ENCODE measurements at places on chromosomes 2 and 18.

DNA sequence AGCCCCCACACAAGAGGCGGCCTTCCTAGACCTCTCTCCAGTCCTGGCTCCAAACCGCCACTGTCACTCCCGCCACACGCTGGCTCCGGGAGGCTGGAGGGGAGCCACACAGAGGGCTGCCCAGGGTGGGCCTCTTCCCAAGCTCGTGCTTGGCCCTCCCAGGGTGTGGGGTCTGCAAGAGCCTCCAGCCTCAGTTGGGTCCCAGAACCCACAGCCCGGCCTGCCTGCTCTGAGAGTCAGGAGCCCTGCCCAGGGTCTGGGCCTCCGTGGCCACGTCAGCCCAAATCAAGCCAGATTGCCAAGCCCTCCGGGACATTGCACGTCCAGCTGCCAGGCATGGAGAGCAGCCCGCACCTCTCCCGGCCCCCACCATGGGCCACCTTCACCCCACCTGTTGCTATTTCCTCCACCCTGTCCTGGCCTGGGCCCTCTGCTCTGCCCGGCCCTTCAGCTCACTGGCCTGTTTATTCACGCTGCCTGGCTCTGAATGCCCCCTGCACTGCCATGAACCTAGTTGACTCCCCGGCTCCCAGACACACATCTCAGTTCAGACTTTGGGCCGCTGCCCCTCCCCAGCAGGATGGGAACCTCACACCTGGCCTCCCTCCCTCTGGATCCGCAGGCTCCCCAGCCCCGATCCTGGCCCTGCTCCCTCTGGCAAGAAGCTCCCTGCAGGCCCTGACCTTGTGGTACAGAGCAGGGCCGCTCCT lies 61.0 kb downstream of the BIN1 start:
- no peaks in the 10 kb centered on the region for H3K36me3 ChIP-seq
- no peak overlapping the region for H3K4me3 ChIP-seq
- DNase-seq: no peak
- H3K27me3 ChIP-seq: no peaks in the 10 kb centered on the region

DNA sequence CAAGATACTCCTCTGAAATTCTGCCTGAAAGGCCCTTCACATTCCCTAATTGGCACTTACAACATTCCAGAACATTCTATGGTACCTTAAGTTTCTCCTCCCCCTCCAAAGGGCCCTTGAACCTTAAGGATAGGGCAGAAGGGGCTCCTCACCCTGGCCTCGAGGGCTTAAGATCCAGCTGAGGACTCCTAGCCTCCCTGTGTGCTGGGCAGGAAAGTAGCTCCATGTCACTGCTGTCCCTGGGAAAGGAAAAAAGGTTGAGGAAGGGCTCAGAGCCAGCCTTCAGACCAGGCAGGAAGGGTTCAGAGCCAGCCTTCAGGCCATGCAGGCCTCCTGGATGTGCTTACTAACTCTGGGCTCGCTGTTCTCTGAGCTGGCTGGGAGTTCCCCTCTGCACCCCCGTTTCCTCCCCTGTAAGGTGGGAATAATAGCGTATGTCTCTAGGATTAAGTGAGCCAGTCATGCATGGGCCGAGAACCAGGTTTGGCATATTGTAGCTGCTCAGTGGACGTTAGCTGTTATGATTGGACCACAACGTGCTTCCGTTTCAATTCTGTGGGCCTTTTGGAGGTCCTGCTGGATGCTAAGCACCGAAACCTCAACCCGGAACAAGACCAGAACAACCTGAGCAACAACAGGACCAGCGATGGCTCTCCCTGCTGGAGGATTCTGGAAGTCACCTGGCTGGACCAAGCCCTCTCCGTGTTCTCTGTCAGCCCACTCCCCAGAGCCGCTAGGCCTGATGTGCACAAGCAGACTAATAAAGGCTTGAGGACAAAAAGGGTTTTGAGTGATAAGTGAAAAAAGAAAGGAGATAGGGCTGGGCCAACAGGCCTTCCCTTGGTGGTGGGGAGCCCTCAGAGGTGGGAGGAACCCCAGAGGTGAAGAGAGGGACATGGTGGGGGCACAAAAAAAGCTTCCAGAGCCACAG lies 1.0 kb upstream of the B3GNT7 start:
- peaks cover 16% of the 10 kb centered on the region for H3K4me1 ChIP-seq
- peak overlapping the region; percentile 45 for H3K27ac ChIP-seq
- H3K36me3 ChIP-seq: no peaks in the 10 kb centered on the region
- no peak for DNase-seq
- H3K4me3 ChIP-seq: peak overlapping the region; percentile 79
- peaks cover 68% of the 10 kb centered on the region for H3K27me3 ChIP-seq

DNA sequence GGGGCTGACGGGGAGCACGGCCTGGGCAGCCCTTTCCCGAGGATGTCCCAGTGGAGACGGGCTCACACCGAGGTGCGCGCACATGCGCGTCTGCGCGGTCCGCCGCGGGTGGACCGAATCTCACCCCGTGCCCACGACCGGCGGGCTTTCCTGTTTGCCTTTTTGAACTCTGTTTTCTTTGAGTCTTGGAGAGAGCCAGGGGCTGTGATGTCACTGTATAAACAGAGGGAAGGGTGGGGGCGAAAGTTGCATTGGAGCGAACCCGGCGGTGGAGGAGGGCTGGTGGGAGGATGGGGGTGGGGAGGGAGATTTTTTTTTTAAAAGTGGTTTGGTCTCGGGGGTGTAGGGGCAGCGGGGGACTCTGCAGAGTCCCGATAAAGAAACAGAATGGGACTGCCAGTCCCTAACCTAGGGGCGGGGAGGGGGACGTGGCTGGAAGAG lies 141.2 kb upstream of the CTAGE1 start:
- H3K27me3 ChIP-seq: peaks cover 31% of the 10 kb centered on the region
- no peak overlapping the region for H3K27ac ChIP-seq
- H3K4me3 ChIP-seq: no peak overlapping the region
- no peaks in the 10 kb centered on the region for H3K36me3 ChIP-seq
- DNase-seq: no peak

- no peaks in the 10 kb centered on the region for H3K4me1 ChIP-seq
- no peaks in the 10 kb centered on the region for H3K36me3 ChIP-seq
- H3K27me3 ChIP-seq: no peaks in the 10 kb centered on the region
- H3K27ac ChIP-seq: no peak overlapping the region
- DNase-seq: no peak
Measured at GRCh38 chr18:30814446-30814845, 228.1 kb downstream of the DSC3 start.

DNA sequence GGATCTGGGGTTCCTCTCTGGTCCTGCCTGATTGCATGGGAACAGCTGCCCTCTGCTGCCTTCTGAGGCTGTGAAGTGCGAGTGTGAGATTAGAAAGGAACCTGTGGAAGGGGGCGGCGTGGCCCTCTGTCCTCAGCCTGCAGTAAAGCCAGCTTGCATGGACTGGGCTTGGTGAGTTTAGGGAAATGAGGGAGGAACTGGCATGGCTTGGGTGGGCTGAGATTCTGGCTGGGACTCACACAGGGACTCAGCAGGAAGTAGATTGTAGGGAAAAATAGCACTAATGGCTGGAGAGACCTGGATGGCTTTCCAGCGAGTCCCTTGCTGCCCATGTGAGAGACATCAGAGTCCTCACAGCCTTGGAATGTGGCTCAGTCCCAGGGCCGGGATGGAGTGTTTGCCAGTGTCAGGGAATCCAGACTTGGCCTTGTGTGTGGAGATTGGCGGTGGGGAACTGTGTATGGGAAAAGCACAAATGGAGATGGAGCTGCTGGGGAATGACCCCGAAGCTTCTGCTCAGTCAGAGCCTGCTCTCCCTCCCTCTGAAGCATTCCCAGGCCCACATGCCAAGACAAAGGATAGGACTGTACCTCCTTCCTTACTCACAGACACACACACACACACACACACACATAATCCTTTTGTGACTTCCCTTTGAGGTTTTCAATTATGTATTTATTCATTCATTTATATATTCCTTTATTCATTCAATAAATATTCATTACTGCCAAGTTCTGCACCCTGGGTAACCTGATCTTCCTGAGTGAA lies 115.4 kb downstream of the ACAA2 start:
- H3K27ac ChIP-seq: no peak overlapping the region
- peaks cover 13% of the 10 kb centered on the region for H3K27me3 ChIP-seq
- H3K4me1 ChIP-seq: peaks cover 5% of the 10 kb centered on the region
- H3K36me3 ChIP-seq: no peaks in the 10 kb centered on the region

DNA sequence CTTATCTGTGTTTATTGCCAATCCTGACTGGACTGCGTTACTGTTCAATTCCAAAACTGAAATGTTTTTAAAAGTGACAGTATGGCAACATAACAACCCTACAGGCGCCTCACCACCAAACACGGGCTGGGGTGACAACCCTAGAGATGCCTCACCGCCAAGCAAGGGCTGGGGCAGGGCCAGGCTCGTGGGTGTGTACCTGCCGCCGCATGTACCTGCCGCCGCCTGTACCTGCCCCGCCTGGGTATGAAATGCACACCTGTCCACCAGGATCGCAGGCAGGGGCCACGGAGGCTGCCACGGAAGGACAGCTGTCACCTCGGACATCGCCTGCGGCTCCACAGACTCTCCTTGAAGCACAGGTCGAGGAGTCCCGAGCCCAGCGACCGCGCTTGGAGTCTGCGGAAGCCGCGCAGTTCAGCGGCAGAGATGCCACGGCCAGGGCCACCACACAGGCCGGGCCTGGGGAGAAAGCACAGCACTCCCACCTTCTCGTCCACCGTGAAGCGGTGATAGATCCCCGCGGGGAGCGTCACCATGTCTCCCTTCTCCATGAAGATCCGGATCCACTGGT lies 18.9 kb downstream of the ADI1 start:
- peaks cover 6% of the 10 kb centered on the region for H3K4me1 ChIP-seq
- no peaks in the 10 kb centered on the region for H3K27me3 ChIP-seq
- peaks cover 14% of the 10 kb centered on the region for H3K36me3 ChIP-seq
- no peak overlapping the region for H3K27ac ChIP-seq
- no peak overlapping the region for H3K4me3 ChIP-seq

DNA sequence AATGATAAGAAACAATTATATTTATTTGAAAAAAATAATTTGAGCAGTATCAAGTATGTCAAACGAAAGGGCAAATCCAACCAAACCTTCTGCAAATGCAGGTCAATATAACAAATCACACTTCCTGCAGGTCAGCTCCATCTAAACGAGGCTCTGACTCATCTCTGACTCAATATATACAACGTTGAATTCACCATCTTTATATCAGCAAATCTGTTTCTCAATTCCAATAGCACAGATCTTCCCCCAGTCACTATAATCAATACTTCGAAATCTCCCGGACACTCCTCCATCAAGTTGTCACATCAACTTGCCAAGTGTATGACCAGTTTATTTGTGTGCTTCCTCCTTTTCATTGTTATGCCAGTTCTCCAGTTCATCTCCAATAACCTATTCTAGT lies 388.9 kb downstream of the ZEB2 start:
- H3K4me3 ChIP-seq: no peak overlapping the region
- H3K27me3 ChIP-seq: no peaks in the 10 kb centered on the region
- DNase-seq: no peak
- H3K4me1 ChIP-seq: no peaks in the 10 kb centered on the region
- H3K36me3 ChIP-seq: peaks cover 2% of the 10 kb centered on the region

GRCh38 chr2:86613515-86613914 lies 10.2 kb downstream of the RNF103 start:
- H3K27me3 ChIP-seq: no peaks in the 10 kb centered on the region
- DNase-seq: no peak
- no peak overlapping the region for H3K4me3 ChIP-seq
- peaks cover 16% of the 10 kb centered on the region for H3K4me1 ChIP-seq
